ENCODE measurements at places on chromosomes 6 and 20.
A peak's percentile ranks its signal among the peaks of the same experiment; 100 is the strongest.

GRCh38 chr6:161318456-161318855 lies 44.6 kb upstream of the AGPAT4 start:
- no peak for DNase-seq

DNA sequence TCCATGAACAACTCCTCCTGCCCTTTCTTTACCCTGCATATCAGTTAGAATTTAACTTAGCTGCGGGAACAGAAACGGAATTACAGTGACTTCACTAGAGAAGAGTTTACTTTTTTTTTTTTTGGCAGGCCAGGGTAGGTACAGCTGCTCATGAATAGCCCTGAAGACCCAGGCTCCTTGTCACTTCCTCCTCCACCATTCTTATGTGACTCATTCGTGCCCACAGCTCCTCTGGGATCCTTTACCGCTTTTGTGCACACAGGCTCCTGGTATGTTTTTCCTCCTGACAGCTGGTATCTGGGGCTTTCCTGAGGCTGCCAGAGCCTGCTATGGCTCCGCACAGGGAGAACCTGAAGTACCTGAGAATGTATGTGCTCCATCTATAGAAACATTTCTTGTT lies 3.9 kb upstream of the KCNS1 start:
- no peak for DNase-seq

DNA sequence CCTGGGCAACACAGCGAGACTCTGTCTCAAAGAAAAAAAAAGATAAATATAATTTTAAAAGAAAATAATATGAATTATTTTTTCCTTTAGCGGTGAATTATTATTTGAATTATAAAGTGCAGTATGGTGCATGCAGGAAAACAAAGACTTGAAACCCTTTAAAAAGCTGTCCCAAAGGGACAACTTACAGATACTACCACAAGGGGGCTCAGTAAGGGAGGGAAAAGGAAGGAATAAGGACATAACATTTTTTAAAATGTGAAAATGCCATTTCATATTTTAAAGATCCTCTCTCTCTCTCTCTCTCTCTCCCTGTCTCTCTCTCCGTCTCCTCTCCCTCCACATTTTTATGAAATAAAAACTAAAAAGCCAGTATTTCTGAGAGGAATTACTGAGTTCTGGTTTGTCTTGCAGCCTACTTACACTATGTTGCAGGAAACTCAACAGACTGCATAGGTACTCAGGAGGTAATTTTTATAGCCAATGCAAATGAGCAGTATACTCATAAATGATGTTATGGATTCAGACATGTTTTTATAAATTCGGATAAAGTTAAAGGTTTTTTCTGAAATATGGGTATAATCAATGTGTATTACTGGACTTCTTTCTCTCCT lies 455.0 kb upstream of the GJE1 start:
- DNase-seq = no peak

DNA sequence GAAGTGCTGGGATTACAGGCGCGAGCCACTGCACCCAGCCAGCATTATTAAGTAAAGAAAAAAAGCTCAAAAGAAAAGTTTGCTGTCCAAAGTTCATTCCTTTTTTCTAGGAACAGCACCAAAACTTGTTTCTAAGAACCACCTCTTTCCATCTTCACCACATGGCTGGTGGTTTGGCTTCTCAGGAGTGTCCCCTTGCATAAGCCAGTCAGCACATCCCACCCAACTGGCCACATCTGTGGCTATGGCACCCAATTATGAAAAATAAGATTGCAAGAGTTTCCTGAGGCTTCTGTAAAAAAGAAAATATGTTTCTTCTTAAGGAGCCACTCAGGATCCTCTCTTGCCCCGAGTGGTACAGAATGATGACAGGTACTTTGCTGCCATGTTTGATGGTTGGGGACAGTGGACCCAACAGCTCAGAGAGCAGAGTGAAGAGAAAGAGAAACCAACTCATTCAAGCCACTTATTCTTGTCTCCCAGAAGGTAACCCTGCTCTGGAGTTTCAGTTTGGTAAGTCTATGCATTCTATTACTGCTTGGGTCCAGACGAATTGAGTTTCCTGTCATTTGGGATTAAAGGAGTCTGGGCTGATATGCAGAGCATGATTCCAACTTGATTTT lies 65.3 kb downstream of the PSMB1 start:
- no peak for DNase-seq

DNA sequence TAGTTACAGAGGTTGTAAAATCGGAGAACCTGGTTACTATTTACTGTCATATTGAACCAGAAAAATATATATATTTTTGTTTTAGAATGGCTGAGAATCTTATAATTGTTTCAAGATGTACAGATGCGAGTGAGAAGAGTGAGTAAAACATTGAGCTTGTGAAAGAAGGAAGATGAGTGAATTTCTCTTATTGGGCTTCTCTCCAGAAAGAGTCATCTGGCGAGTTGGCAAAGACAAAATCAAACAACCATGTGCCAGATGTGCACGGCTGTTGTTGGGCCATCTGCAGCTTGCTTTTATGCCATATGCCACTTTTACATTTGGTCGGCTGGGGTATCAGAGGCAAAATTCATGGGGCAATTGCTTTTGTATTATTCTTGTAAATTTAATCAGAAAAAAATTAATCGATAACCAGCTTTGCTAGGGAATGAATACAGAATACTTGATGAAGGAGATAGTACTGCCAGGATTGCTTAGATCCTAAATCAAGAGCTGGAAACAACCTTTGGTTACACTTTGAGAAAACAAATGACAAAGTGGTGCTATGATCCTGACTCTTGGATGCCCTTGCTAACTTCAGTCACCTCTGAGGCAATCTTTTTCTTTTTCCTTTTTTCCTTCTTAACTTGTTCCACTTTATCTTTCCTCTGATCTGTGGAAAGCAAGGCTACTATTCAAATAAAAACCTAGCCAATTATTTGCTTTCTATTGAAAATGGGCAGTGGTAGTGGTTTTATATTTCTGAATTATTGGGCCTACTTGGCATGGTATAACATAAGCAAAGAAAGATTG lies 97.1 kb upstream of the GRIK2 start:
- DNase-seq = peak; percentile 85

DNA sequence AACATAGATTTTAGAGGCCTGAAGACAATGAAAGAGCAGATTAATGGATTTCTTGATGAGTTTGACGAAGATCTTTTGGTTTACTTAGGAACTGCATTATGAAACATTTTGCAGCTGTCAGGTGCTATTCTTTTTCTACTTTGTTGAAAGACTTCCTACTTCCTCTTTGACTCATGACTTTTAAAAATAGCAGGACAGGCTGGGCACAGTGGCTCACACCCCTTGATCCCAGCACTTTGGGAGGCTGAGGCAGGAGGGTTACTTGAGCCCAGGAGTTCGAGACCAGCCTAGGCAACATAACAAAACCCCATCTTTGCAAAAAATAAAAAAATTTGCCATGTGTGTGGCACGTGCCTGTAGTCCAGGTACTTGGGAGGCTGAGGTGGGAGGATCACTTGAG lies 52.0 kb downstream of the ITCH start:
- no peak for DNase-seq

DNA sequence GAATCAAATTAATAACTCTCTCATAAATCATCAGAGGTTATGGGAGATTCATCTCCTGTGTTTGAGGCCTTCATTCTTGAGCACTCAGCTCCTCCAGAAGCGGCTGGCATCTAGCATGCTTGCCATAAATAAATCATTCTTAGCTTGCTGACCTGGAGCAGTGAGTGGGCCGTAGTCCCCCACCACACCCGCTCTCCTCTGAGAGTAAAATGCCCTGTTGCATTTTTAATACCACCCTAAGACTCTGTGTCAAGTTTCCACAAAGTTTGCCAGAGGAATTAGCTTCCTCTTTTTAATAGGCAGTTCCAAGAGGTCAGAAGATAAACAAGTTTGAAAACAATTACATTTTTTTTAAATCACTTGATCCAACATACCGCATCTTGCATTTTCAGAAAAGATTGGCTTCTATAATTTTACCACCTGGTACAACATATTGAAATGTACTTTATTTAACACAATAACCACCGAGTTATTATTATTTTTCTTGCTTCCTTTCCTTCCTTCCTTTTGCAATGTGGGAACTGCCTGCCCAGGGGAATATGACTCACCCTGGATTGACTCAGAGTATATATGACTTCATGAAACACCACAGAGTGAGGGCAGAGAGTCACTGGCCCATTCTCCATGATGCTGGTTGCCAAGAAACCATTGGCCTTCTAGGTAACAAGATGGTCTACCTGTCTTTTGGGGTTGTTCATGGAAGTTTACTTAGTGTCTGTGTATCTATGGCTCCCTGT lies 29.4 kb upstream of the CLIC5 start:
- DNase-seq = peak; percentile 67

DNA sequence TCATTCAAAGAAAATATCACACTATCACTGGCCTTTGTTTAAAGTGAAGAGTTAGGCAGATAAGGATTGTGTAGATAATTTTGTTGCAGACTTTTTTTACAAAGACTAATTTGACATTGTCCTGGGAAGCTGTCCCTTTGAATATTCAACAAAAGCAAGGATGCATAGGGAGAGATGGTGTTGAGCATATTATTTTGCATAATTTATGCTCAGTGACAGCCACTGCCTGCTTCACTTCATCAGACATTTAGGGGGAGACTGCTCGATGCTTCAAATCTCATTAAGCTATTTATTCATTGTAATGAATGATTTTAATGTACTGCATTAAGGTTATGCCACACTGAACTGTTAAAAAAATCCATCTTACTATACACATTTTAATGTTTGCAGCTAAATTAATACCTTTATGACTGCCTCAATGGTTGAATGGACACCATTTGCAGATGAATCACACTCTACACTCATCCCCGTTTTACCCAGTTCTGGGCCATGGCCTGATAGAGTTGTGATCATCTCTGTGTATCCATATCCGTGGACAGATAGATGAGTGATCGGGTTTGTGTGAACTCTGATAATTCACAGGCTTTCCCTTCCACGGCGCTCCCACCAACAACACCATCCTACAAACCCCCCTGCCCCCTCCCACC lies 128.0 kb downstream of the CDH4 start:
- no peak for DNase-seq

GRCh38 chr6:99148761-99149160 lies 200.7 kb downstream of the FAXC start:
- DNase-seq = no peak

DNA sequence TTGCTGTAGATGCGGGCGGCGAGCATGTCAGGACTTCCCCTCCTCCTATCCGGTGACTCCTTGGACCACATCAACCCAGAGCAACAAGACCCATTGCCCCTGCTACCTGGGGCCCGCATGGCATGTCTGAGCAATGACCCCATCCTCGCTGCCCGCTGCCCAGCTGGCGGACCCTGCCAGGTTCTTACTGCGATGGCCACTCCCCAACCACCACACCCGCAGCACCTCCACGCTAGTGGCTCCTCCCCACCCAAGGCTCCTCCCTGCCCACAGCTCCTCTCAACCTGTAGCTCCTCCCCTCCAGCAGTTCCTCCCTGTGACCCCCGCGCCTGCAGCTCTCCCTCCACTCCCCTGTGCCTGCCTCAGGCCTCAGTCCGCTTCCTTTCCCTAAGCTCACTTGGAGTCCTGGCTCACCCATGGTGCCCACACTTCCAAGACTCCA lies 17.6 kb upstream of the SERPINB9 start:
- no peak for DNase-seq

- DNase-seq = no peak
Measured at GRCh38 chr6:142482249-142482648, 180.4 kb downstream of the ADGRG6 start.

DNA sequence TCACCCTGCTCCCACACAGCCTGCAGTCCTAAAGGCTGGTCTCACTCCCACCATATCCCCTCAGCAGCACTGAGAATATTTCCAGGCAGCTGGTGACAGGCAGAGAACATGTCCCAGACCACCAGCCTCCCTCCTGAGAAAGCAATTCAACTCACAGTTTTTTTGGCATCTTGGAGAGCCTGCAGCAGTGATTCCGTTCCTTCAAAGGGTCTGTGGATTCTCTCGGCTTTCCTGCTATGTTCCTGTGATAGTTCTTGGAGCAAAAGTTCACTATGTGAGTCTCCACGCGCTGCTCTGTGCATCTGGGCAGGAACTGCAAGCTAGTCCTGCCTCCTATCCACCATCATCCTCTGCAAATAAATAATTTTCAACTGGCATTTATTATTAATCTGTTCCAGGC lies 448.3 kb upstream of the HSF2 start:
- DNase-seq = no peak

- DNase-seq = no peak
Measured at GRCh38 chr6:125203395-125203794, 49.8 kb downstream of the TPD52L1 start.

DNA sequence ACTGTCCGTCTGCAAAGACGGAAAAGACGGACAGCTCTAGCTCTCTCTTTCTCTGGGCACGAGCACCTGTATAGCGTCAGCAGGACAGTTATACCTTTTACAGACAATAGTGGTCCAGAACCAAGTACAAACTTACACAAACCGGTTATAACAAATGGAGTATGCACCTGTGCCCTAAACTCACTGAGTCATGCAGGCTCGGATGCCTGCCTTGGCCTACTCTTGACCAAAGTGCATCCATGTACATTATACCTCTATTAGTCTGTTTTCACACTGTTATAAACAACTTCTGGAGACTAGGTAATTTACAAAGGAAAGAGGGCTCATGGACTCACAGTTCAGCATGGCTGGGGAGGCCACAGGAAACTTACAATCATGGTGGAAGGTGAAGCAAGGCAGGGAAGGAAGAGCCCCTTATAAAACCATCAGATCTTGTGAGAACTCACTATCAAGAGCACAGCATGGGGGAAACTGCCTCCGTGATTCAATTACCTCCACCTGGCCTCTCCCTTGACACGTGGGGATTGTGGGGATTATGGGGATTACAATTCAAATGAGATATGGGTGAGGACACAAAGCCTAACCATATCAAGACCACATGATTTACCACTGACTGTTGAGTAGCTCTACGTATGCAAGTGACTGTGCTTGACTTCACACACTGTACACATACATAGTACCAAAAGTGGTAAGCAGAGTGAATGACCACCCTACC lies 23.1 kb downstream of the MAN1A1 start:
- no peak for DNase-seq

- DNase-seq = no peak
Measured at GRCh38 chr6:160430751-160431150, 82.6 kb downstream of the SLC22A3 start.

- DNase-seq = peak; percentile 88
Measured at GRCh38 chr6:36659271-36659670, 19.2 kb upstream of the CDKN1A start.

DNA sequence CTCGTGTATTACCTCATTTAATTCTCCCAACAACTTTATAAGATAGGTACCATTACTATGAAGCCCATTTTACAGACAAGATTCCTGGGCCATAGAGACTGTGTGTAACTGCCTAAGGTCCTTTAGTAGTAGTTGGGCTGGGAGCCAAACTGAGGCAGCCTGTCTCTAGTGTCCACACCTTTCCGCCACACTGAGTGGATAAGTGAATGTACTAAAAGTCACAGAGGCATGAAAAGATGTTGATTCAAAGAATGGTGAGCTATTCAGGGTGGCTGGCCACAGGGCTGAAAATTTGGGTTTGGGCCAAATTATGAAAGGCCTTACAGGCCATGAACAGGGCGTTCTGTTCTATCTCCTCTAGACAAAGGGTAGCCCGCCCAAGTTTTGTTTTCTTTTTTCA lies 11.0 kb downstream of the CD24 start:
- no peak for DNase-seq

GRCh38 chr6:163260111-163260895 lies 154.2 kb upstream of the QKI start:
- DNase-seq = no peak
